ENCODE measurements at places on chromosomes 5 and 9. TPM values are rescaled to one million over a fixed set of nuclear protein-coding genes. Genes with fewer than 3 reads are reported as not detected.

The TAF11L5 gene
- not detected for total RNA-seq

The SUB1 gene
- 351 TPM for total RNA-seq

GRCh38 chr5:72012906-72013305, 94.4 kb upstream of the MAP1B start:
- no peak for DNase-seq

DNA sequence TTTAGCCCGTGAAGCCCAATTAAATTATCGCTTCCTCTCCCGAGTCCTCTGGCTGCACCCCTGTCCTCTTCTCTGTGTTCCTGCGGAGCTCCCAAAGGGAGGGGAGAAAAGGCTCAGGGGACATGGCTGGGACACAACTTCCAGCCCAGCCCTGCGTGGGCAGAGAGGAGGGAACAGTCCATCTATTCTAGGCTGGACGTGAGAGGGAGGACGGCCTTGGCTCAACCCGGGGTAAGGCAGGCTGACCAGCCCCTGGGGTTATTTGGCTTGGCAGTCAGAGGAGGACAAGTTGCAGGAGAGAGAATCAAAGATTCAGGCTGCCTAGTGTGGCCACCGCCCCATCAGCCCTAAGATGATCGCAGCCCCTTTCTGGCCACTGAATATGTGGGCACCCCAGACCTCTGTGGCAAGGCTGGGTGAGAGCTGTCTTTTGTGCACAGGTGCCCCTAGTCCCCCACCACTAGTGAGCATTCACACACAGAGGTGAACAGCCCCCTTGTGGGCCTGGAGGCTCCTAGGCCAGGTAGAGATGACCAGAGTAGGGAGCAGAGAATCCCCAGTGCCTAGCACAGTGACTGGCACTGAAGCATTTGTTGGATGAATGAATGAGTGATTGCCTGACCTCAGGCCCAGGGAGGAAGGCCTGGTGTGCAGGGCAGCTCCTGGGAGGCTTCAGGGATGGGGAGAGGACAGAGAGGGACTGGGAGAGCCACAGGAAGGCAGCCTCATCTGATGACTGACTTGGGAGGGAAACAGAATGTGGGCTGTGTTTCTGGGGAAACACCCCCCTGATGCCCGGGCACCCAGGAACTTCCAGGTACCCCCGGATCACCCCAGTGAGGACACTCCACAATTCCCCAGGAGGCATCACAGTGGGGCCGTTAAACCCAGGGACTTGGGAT, 133.9 kb downstream of the C9orf50 start:
- DNase-seq = peak; percentile 78

DNA sequence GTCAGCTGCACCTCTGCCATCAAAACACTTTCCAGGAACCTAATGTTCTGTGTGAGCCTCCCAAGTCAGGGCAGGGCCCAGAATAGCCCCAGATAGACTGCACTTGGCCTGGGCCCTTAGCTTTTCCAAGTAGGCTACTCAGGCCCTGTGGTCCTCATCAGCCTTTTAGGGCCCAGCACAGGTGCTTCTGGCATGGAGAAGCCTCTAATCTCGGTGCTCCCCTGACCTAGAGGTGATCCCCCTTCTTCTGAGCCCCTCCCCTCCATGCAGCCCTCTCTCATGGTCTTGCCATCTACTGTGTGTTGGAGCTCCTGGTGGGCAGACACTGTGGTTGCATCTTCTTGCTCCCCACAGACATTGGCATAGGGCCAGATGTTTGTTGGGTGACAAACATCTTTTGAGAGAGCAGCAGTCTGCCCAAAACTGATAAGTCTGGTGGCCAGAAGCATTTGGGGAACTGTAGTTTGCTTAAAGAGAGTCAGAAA, 28.1 kb downstream of the FRMPD1 start:
- no peak for DNase-seq

DNA sequence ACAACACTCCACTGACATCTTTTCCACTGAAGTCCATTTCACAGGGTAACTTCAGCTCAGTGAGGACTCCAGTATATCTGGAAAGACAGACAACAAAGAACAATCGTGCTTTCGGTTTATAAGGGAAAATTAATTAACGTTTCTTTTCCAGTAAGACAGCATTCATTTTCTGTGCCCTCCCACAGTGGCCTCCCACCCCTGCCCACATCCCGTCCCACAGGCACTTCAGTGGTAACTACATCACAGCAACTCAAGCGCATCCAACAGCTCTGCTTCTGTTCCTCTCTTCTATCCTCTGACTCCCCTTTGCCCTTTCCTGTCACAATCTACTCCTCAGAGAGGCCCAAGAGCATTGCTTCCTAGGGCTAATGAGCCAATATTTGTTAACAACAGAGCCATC, 40.3 kb downstream of the GLDC start:
- DNase-seq = no peak

Measured in renal cortical epithelial cell (primary cell).